ENCODE measurements at places on chromosomes 12 and 14. TPM values are rescaled to one million over a fixed set of nuclear protein-coding genes. Genes with fewer than 3 reads are reported as not detected.
A peak's percentile ranks its signal among the peaks of the same experiment; 100 is the strongest.

DNA sequence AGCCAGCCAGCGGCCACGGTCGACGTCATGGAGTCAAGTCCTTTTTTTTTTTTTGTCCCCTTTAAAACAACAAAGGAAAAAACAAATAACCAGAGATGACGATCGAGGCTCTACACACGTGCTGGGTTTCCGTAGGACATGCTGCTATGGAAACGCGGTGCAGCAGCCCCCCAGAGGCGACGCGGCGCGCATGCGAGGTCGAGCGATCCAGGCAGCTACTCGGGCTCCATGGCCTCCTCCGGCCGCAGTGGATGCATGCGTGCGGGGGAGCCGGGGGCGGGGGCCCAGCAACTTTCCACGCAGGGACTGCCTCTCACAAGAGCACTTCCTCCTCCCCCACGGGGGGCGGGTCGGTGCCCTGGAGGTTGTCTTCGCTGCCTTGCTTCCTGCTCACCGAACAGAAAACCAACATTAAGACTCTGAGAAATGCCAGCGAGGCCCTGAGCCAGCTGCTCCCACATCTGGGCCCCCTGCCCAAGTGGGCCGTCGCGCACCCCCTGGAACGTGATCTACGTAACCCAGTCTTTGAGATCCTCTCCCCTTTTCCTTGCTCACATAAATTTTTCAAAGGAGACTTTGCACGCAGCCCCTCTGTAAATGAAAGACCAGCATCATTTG lies 30.7 kb downstream of the P2RX4 start:
- no peak for DNase-seq

DNA sequence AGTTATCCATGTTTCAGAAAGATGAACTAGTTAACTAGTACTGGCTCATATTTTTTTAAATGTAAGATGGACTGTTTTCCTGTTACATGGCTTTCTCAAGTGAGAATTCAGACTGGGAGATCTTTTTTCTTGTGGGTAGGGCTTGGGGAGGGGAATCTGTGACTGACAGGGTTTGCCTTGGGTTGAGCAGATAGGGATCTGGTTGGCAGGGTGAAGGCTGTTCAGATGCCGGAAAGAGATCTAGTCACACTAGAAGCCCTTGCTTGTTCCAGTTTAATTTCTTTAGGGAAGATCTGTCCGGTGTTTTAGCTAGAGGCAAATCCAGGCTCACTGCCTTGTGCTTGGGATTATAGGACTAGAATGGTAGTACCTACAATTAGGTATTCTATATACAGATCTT lies 63.2 kb downstream of the FBXO33 start:
- DNase-seq = no peak

Gene MYO1A
- total RNA-seq = under 0.01 TPM

DNA sequence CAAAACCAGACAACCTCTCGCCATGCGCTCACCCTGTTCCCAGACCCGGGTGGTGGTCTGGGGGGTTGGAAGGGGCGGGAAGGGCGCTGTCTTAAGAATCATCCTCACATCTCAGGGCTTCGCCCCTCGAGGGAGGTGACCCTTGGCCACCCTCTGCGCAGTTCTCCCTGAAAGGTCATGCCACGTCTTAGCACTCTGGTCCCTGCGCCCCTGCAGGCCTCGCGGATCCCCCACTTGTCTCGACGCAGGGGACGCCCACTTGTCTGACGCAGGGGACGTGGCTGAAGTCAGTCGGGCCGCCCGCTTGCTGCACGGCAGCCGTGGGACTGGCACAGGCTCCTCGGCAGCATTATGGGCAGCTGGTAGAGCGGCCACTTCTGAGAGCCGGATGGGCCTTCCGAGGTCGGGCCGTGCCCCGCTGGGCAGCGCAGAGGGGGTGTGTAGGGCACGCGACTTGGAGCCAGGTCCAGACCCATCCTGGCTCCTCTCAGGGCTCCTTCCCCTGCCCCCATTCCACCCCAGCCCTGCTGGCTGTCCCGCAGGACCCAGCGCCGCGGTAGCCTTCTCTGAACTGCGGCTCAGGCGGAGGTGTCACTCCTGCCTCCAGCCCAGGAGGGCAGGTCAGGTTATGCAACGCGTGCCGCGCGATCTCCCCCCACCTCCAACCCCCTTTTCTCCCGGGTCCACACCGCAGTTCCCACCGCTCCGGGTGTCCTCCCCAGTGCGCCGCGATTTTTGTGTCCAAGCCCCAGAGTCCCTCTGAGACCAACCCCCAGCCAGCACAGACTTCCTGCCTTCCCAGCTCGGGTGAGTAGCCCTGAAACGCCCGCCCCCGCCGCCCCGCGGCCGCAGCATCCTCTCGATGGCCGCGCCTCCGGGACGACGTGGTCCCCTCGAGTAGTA lies 40.9 kb upstream of the CAPRIN2 start:
- peak; percentile 80 for DNase-seq

Gene LMNTD1
- total RNA-seq = 4.3 TPM

Gene TAS2R8
- not detected for total RNA-seq

DNA sequence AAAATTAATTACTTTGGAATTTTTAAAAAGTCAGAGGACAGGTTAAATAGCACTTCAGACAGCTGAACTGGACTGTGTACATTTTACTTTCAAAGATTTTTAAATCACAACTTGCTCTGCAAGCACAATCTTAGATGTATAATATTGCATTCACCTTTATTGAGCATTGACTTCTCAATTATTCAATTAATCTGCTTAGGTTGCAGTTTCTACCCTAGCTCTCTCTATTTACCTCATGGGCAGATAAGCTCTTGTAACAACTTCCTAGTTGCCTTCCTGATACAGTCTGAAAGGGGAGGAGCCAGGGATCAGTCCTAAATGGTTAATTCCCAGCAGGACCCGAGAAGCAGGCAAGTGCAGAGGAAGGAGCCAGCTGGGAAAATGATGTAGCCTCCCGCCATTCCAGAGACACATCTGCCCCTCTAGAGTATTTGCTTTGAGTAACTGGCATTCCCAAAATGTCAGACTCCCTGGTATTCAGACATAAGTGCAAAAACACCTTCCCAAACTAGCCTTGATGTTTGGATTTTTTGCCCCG lies 302.8 kb downstream of the GALC start:
- no peak for DNase-seq

- peak; percentile 31 for DNase-seq
Measured at GRCh38 chr14:21748869-21749303, 75.3 kb upstream of the OR4E1 start.

DNA sequence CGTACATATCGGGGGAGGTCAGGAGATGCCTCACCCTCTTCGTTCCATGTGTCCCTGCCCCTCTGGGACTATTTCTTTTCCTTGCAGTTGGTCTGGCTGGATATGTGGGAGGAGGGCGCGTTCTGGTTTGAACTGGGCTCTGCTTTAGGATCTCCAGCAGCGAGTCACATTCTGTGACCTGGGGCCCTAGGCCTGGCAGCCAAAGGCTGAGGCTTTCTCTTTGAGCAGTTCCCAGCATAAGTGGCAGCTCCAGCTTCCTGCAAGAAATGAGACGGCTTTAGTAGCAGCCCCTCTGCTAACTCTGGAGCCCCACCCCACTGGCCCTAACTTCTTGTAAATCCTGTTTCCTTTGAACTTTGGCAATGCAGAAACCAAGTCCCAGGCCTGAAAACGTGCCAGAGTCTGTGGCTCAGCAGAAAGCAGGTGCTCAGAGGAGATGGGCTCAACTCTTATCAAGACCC lies 274.8 kb downstream of the DPF3 start:
- no peak for DNase-seq

DNA sequence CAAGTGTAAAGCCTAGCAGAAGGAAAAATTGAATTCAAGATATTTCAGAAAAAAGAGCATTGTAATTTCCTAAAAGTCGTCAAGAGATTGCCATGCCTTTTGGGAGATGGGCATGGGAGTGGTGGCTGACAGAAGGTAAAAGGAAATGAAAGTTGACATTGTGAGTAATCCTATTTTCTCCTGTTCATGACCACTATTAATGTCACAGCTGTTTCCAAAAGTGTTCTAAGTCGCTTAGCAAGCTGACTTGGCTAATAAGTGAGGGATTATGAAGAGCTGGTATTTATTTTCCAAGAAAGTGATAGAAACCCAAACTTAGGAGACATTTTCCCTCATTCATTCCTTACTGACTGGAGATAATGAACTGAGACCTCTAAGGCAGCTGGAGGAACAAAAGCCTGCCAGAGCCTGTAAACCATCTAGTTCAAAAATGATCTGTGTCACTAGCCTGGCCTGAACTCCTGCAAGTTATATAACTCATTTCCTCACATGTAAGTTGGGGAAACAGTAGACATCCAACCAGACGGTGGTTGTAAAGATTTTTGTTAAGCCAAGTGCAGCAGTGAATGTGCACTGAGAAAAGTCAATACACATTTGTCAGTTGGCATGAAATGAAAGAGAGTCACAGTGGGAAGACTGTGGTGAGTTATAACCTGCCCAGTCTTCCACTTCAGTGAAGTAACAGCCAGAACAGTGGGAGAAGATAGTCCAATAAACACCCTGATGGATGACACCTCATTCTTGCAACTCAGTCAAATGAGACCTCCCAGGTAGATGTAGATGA lies 75.8 kb downstream of the DIO2 start:
- DNase-seq = no peak
